ENCODE measurements at places on chromosomes 1 and 21. TPM values are rescaled to one million over a fixed set of nuclear protein-coding genes. Genes with fewer than 3 reads are reported as not detected.

- no peaks in the 10 kb centered on the region for H3K4me1 ChIP-seq
- H3K36me3 ChIP-seq, result no peaks in the 10 kb centered on the region
These were observed 233.1 kb upstream of the CSF3R start for GRCh38 chr1:36715797-36716196.

Gene IFNAR1
- 47.8 TPM for total RNA-seq

Gene CRB1
- not detected for total RNA-seq

Gene COL16A1
- 2.7 TPM for total RNA-seq

Gene FAM72D
- total RNA-seq, result 3.3 TPM

DNA sequence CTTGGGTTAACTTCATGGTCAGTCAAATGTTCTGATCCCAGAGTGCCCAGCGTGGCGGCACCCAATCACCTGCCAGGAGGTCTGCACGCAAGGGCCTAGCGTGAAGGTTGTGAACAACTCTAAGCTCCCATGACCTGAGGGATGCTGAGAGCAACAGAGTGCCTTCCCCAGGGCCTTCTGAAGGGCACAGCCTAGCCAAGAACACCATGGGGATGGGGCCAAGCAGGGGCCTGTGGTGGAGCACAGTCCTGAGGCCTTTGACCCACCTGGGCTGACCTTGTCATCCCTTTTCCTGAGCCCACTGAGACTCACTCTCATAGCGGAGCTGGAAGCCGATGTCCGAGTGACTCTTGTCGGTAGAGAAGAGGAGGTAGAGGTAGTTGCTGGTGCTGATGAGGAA is 138.8 kb upstream of the HMGB4 start:
- no peak overlapping the region for H3K27ac ChIP-seq
- H3K36me3 ChIP-seq, result no peaks in the 10 kb centered on the region
- no peak overlapping the region for H3K4me3 ChIP-seq
- no peaks in the 10 kb centered on the region for H3K4me1 ChIP-seq
- H3K27me3 ChIP-seq, result no peaks in the 10 kb centered on the region
- no peak for DNase-seq

DNA sequence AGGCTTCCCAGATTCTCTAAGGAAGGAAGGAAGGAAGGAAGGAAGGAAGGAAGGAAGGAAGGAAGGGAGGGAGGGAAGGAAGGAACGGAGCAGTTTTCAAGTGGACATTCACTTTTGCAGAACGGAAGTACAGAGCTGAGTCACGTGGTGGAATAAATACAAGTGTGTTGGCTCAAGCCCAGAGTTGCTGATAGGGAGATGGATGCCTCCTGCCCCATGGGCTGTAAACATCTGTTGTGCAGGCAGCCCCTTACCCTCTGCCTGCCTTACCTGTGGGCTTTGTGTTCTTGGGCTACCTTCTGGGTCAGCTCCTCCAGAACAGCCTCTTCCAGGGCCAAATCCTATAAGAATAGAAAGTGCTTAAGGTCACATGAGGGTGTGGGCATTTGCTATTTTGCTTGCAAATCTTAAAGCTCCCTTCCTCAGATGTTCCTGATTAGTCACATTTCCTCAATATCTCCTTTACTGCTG is 121.7 kb downstream of the SMYD2 start:
- peaks cover 10% of the 10 kb centered on the region for H3K36me3 ChIP-seq
- H3K27ac ChIP-seq, result peak overlapping the region; percentile 99

GRCh38 chr1:23691499-23692307 is at the start of gene RPL11:
RPL11 (plus strand) TSS chr1:23691806; CDS start chr1:23691824, 18 bp downstream.
- DNase-seq, result peak; percentile 96
- H3K27me3 ChIP-seq, result no peaks in the 10 kb centered on the region
- H3K4me3 ChIP-seq, result peak within 1 kb of the TSS; percentile 70
- H3K36me3 ChIP-seq, result peaks cover 29% of the 10 kb centered on the region

GRCh38 chr1:227729881-227730629 is 5.0 kb downstream of the JMJD4 start:
- peaks cover 8% of the 10 kb centered on the region for H3K4me1 ChIP-seq
- no peak overlapping the region for H3K4me3 ChIP-seq
- peaks cover 7% of the 10 kb centered on the region for H3K27me3 ChIP-seq
- peak; percentile 47 for DNase-seq
